ENCODE measurements at places on chromosomes 7 and 10. TPM values are rescaled to one million over a fixed set of nuclear protein-coding genes. Genes with fewer than 3 reads are reported as not detected.

RASSF4 gene
- 9.7 TPM for polyA plus RNA-seq

GRCh38 chr7:139541600-139542307 lies 18.3 kb downstream of the CLEC2L start:
- DNase-seq, result no peak

TMEM26 gene
- 0.35 TPM for polyA plus RNA-seq

C10orf105 gene
- 0.27 TPM for polyA plus RNA-seq

MPP7 gene
- polyA plus RNA-seq, result 2.3 TPM
